ENCODE measurements at places on chromosomes 1 and 21. TPM values are rescaled to one million over a fixed set of nuclear protein-coding genes. Genes with fewer than 3 reads are reported as not detected.

Gene UBL4B
- not detected for total RNA-seq

Gene LPAR3
- total RNA-seq: 6.4 TPM

DNA sequence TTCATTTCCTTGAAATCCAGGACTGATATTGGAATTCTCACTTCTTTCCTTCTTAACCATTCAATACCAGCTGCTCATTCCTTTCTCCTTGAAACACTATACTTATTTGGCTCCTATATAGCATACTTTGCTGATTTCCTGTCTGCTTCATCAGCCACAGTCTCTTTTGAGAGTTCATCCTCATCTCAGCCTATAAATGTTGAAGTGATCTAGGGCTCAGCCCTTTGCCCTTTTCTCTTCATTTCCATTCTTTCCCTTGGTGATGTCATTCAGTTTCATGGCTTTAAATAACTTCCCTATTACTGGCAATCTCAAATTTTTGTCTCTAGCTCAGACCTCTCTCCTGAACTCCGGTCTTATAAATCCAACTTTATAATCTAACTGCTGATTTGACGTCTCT, 24.1 kb upstream of the RABGAP1L start:
- H3K4me3 ChIP-seq: no peak overlapping the region
- no peak for DNase-seq
- no peak overlapping the region for H3K27ac ChIP-seq
- no peaks in the 10 kb centered on the region for H3K27me3 ChIP-seq

DNA sequence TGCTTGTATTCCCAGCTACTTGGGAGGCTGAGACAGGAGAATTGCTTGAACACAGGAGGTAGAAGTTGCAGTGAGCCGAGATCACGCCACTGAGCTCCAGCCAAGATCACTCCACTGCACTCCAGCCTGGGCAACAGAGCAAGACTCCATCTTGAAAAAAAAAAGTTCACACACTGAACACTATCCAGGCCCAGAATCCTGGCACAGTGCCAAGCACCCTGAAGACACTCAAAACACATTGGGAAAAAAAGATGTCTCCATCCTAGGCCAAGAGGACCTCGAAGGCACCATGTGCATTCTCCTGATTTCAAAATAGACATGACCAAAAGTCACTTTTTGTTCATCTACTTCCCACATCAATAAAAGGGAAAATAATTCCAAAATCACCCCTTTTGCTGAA, 38.7 kb downstream of the SLC9A1 start:
- H3K4me3 ChIP-seq: no peak overlapping the region
- peaks cover 3% of the 10 kb centered on the region for H3K36me3 ChIP-seq
- no peak overlapping the region for H3K27ac ChIP-seq
- DNase-seq: no peak
- peaks cover 29% of the 10 kb centered on the region for H3K4me1 ChIP-seq

- peaks cover 8% of the 10 kb centered on the region for H3K27me3 ChIP-seq
- no peak for DNase-seq
- peaks cover 6% of the 10 kb centered on the region for H3K36me3 ChIP-seq
- H3K4me3 ChIP-seq: no peak overlapping the region
- H3K4me1 ChIP-seq: peaks cover 20% of the 10 kb centered on the region
- H3K27ac ChIP-seq: peak overlapping the region; percentile 34
Measured at GRCh38 chr1:154348429-154349076, 23.2 kb downstream of the ATP8B2 start.

- H3K36me3 ChIP-seq: no peaks in the 10 kb centered on the region
- peaks cover 8% of the 10 kb centered on the region for H3K4me1 ChIP-seq
- H3K4me3 ChIP-seq: no peak overlapping the region
Measured at GRCh38 chr1:44401256-44402228, 3.5 kb upstream of the RNF220 start.

DNA sequence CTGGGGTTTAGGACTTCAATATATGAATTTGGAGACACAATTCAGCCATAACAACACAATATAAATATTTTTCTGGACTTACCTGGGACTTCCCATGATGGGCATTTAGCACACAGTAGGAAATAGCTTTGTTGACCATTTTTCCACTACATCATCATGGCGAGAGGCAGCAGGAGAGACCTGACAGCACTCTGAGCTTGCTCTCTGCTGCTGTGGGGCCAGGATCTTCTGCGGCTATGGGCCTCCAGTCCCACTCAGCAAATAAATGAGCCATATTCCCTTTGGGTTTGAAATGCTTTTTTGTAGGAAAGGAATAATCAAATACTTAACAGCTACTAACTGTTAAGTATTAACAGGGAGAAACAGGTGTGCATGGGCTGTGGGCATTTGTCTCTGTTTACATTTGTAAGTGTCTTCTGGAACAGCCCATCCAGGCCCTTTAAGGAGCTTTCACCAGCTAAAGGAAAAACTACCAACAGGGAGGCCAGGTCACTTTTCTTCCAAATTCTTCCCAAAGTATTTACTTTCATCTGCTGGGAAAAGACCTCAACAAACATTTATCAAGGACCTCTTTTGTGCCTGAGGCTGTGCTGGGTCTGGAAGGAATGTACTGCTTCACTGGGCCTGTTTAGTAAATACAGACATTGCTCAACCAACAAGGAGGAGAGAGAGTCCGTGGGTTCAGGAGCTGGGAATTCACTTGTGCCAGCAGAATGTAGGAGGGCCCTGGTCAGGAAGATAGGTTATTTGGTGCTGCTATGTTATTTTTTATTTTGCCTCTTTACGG, 133.2 kb downstream of the LRIG2 start:
- H3K4me3 ChIP-seq: no peak overlapping the region
- peak overlapping the region; percentile 37 for H3K27ac ChIP-seq
- peaks cover 28% of the 10 kb centered on the region for H3K4me1 ChIP-seq
- no peaks in the 10 kb centered on the region for H3K36me3 ChIP-seq
- DNase-seq: no peak

GRCh38 chr1:112146201-112146715, 156.8 kb upstream of the KCND3 start:
- no peak for DNase-seq
- no peaks in the 10 kb centered on the region for H3K4me1 ChIP-seq
- H3K27me3 ChIP-seq: peaks cover 36% of the 10 kb centered on the region
- H3K36me3 ChIP-seq: no peaks in the 10 kb centered on the region

GRCh38 chr1:53951697-53952096, 5.5 kb downstream of the LRRC42 start:
- DNase-seq: no peak
- peaks cover 5% of the 10 kb centered on the region for H3K36me3 ChIP-seq
- H3K4me1 ChIP-seq: peaks cover 40% of the 10 kb centered on the region

Measured in type B pancreatic cell (in vitro differentiated cells).